ENCODE measurements at places on chromosomes 4 and X.
A peak's percentile ranks its signal among the peaks of the same experiment; 100 is the strongest.

GRCh38 chr4:112311516-112311915 is 14.3 kb downstream of the ALPK1 start:
- DNase-seq: no peak

GRCh38 chr4:112748352-112748878 is 111.5 kb downstream of the LARP7 start:
- no peak for DNase-seq

GRCh38 chrX:52585892-52586291 is 68.8 kb downstream of the SSX7 start:
- peak; percentile 36 for DNase-seq

DNA sequence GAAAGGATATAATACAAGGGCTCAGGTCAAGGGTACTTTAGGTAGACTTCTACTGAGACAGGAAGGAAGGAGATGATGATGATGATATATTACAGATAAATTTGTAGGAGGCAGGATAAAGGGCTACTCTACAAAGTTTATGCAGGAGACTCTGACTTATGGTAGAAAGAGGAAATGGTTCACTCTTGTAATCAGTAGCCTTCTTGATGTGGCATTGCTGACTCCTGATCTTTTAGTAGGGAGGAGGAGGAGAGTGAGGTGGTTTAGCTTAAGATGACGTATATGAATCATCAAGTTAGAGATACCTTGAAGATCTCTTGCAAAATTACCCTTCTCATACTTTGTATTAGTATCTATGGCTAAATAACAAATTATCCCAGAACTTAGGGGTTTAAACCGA is 4.7 kb downstream of the BLTP1 start:
- DNase-seq: no peak

DNA sequence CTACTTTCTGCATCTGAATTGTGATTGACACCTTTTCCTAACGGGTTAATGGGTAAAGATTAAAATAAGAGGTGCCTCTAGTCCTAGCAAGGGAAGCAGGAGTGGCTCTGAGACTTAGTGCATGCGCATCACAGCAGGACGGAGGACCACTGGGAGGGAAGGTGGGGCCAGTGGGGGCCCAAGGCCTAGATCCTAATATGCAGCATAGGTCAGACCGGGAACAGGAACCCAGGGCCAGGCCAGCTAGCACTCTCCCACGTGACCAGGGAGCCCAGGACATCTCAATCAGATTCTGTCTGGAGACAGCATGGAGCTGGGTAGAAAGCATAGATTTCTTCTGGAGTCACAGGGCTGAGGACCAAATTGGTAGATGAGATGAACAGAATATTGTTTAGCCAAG is 55.7 kb downstream of the RASL11B start:
- DNase-seq: no peak

DNA sequence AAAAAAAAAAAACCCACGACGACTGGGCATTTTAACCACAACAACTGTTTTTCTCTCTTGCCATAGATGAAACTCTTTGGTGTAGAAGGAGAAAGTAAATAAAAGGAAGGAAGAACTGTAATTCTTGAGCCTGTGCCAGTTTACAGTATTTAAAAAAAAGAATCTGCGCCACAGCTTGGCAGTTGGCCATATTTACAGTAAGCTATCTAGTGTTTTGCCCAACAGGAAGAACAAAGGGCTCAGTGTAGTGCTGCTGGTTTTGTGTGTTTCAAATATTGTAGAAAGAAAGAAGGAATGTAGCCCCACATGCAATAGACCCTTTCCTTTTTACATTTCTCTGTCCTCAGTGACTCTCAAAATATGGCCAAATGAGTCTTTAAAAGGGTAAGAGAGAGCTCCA is 66.1 kb downstream of the NR3C2 start:
- DNase-seq: peak; percentile 85

DNA sequence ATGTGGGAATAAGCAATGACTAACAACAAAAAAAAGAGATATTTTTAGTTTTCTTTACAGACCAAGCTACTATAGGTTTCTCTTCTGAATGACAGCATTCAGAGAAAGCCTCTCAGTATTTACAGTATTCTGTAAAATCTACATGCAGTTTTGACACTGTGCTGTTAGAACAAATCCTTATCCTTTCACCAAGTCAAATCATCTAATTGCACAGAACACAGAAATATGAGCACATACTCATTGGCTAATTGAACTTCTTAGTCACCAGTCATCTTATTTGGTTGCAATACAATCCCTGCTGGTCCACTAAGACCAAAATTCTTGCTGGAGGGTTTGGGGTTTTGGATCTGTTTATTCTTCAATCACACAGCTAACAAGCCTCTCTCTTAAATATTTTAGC is 5.7 kb downstream of the ACOT9 start:
- no peak for DNase-seq

DNA sequence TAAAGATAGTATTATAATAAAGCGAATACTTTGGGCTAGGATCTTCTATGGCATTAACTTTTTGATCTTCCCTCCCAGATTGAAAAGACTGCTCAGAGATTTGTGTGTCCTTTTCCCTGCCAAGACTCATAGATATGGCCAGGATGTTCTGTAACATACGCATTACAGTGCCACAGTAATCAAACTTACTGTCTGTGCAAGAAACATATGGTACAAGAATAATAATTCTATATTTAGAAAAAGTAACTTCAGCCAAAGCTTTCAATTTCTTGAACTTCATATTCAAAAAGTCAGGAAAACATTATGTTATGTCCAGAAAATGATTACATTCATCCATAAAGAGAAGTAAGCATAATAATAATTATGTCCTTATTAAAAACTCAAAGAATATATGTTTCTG is 100.9 kb upstream of the GUCY1A1 start:
- DNase-seq: no peak

GRCh38 chrX:8850478-8850877 is 49.3 kb upstream of the FAM9A start:
- DNase-seq: no peak

- DNase-seq: no peak
These were observed 22.2 kb downstream of the PRDM8 start for GRCh38 chr4:80219301-80220025.

DNA sequence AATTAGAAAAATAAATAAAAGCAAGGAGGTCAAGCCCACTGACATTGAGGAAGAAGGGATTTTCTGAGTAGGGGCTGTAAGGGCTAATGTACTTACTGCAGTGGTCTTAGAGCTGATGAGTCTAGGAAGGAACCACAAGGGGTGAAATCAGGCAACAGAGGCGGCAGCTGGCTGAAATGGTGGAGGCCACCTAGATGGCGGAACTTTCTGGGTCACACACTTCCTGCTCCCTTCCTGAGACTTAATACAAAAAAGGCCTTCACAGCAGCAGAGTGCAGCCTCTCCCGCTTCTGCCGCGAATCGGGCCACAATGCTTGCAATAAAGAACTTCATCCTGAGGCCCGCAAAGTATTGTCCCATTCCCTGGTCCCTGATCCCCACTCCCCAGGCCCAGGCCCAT is 15.4 kb downstream of the SNX12 start:
- no peak for DNase-seq

DNA sequence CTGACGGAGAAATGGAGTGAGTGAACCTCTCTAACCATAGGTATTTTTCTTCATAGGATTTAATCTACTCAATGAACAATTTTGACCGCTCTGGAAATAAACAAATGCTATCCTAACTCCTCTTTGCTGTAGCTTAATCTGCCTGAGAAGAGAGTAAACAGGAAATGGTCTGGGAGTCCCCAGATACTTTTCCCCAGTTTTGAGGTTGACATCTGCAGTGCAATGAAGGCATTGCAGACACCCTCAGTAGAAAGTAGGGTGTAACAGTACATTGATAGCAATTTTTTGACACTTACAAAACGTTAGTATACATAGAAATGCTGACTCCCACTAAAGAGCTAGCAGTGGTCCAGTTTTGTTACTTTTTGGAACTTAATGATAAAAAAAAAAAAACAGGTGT is 495.9 kb upstream of the FAM241A start:
- DNase-seq: no peak

- DNase-seq: no peak
These were observed 114.3 kb downstream of the DCK start for GRCh38 chr4:71107726-71108125.

DNA sequence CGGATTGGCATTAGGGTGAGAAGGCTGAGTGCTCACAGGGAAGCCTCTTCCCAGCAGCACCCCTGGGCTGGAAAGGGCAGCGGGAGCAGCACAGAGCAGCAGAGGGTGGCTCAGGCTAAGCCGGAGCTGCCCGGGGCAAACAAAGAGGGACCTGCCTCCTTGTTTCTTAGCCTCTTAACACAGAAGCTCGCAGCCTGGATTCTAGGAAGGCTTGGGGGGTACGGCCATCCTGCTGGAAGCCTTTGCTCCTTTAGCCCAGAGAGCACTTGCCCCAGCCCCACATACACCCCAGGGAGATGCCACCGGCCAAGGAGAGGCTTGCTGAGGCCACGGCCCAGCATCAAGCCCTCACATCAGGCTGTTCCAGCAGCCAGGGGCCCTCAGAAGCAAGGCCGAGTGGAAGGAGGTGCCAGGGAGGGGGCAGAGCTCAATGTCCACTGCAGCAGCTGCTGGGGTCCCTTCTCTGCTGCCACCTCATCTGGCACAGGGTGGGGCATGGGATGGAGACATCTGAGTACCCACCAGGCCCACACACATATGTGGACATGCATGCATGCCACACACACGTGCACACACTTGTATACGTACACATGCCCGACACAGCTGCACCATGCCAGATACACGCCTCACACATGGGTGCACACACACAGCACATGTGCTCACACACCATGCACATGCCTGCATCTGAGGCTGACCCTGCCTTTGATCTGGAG is 20.3 kb upstream of the SPON2 start:
- DNase-seq: no peak

DNA sequence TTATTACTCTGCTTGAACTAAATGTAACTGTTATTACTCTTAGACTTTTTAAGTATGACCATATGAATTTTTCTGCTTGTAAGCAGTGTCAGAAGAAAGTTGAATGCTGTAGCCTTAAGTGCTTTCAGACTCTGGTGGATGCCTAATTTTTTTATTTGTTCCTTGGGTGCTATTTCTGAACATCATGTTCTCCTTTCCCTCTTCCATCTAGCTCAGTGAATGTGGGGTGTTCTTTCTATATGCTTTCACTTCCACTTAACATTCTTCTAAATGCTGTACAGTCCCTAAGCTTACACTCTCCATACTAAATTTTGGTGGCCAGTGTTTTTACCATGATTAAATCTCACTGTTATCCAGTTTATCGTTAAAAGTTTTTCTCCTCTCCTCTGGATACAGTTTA is 3.6 kb downstream of the DCK start:
- DNase-seq: no peak

- no peak for DNase-seq
These were observed 77.6 kb upstream of the PAQR3 start for GRCh38 chr4:79016878-79017277.

DNA sequence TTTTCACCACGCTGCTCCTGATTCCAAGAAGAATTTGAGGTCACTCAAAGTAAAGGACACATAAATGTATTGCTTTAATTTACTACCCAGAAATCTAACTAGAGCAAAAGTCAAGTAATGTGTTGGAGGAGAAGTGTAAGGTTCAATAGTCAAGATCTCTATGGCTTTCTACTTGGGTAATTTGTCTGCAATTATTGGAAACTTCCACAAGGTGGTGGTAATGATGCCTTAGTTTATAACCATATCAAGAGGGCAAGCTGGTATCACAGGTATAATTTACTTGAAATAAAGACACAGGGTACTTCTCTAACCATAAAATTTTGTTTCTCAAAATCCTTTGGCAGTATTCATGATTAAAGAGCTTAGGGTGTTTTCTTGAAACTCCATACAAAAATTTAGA is 10.2 kb upstream of the GRIA3 start:
- DNase-seq: no peak

- peak; percentile 84 for DNase-seq
These were observed 206.6 kb downstream of the SPRY1 start for GRCh38 chr4:123603165-123603564.

- DNase-seq: no peak
These were observed 78.7 kb downstream of the PRKG2 start for GRCh38 chr4:81136161-81136905.

DNA sequence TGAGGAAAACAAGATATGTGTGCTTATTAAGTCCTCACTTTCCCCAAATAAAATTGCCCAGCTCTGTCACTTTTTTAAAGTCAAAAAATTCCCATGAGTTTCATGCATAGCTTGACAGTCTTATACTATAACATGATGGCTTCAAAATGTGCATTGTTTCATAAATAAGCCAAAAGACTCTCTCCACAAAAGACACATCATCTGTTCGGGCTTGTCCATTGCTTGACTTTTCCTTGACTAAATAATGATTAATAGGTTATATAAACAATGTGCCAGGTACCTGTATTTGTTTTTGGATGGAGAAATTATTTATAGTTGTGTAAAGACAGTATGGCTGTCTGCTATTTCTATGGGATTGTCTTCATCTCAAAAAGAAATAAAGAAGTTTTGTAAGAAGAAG is 329.2 kb upstream of the KLF3 start:
- no peak for DNase-seq

GRCh38 chr4:89254847-89255246 is 52.8 kb downstream of the GPRIN3 start:
- DNase-seq: peak; percentile 41
